GM12865 (cell line): ENCODE measurements at places on chromosomes 13 and 19.

- DNase-seq: no peak
Observed at GRCh38 chr13:27605610-27606200, 14.6 kb downstream of the LNX2 start.

- DNase-seq: no peak
Observed at GRCh38 chr13:97019236-97019635, 25.0 kb upstream of the OXGR1 start.

- DNase-seq: no peak
Observed at GRCh38 chr13:25196971-25197370, 24.9 kb upstream of the AMER2 start.

DNA sequence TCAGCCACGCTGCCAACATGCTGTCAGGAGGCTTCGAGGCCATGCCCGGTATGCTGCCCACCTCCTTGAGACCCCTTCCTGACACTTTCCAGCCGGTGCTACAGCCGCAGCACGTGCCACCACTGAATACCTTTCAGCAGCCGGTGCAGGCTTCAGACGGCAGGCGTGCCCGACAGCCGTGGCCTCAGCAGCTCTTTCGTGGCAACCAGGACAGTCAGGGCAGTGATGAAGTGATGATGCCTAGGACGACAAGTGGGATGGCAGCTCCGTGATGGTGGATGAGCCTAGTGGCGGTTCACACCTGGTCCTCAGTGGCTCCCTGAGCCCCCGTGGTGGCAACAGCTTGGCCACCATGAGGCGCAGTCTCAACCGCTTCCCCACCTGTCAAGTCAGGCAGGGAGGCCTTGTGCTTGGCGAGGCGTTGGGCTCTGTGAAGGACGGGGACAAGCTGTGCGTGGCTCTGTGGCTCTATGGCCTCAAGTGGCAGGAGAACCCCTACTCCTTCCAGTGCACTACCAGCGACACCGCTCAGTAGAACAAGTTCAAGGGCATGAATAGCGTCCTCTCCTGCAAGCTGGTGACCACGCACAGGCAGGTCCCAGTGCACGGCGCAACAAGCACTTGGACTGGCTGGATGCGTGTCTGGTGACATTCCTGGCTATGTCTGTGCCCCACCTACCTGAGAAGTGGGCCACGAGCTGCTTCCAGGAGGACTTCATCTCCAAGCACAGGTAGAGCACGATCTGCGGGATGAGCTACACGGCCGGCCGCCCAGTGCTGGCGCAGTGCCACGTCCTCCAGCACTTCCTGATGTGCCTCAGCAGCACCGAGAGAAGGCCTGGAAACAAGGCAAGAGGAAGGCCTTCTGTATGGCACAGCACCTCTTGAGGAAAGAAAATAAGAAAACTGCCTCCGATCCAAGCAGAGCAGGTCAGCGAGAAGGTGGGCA lies 18.2 kb upstream of the ZNF14 start:
- no peak for DNase-seq

GRCh38 chr19:49700563-49700962 lies 9.6 kb downstream of the CPT1C start:
- no peak for DNase-seq

GRCh38 chr13:33978653-33979052 lies 160.7 kb downstream of the RFC3 start:
- no peak for DNase-seq

DNA sequence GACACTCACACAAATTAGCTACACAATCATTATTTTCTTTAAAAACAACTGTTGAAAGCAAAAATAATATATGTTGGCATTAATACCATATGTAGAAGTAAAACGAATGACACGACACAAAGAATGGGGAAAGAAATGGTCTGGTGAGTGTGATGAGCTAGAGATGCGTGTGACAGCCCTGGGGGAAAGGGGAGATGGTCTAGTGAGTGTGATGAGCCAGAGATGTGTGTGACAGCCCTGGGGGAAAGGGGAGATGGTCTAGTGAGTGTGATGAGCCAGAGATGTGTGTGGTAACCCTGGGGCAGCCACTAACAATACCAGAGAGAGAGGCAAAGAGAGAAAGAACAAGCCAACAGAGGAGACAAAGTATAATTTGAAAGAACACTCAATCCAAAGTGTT lies 22.3 kb upstream of the LAMP1 start:
- DNase-seq: no peak

- DNase-seq: no peak
Observed at GRCh38 chr13:38900188-38900587, 90.4 kb downstream of the STOML3 start.

- peak; percentile 10 for DNase-seq
Observed at GRCh38 chr19:8655340-8655709, 24.9 kb downstream of the NFILZ start.

DNA sequence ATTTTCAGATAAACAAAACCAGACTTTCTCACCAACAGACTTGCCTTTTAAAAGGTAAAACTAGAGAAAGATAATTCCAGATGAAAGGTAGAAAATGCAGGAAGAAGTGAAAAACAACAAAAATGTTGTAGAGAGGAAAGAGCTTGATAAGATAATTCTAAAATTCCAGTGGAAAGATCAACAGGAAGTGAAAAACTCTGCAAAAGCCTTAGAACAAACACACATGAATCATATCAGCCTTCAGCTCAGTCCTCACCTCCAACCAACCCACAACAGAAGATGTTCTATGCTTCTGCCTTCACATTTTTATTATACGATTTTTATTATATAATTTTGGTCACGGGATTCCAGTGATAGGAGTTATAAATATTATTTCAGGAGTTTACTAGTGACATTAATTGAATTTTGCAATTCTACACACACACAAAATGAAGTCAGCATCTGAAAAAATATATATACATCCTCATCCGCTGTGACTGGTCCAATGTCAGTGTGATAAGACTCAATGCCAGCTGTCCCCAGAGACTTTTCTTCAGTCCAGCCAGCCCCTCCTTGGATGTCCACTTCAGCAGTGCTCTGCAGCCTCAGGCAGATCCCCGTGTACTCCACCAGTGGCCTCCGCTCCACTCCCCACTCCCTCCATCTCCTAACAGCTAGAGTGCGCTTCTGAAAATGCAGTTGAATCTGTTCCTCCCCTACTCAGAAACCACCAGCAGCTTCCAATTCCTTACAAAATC lies 57.9 kb downstream of the GADD45B start:
- DNase-seq: no peak

DNA sequence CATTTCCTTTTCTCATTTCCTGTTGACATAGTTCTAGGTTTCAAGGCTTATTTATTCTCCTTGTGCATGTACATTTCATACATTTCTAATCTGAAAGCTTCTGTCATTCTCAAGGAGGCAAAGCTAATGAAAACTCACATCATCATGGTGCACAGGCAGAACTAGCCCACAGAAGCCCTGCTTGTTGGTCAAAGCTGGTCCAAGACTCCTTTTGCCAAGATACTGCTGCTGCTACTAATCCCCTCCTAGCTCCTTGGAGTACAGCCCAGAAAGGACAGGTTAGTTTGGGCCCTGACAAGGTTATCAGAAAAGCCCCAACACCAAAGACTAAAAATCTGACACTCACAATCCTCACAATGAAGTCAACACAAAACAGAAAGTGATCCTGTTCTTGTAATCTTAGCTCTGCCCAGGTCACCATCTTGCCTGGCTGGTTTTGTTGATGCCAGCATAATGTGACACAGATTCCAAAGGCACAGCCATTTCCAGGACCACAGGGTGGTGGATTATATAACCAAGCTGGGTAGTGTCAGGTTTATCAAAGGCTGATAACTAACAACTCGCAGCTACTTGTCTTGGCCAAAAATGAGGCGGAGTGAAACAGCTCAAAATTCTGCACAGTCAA lies 417.4 kb downstream of the NDFIP2 start:
- DNase-seq: no peak
